ENCODE measurements at places on chromosomes 2 and 18.

DNA sequence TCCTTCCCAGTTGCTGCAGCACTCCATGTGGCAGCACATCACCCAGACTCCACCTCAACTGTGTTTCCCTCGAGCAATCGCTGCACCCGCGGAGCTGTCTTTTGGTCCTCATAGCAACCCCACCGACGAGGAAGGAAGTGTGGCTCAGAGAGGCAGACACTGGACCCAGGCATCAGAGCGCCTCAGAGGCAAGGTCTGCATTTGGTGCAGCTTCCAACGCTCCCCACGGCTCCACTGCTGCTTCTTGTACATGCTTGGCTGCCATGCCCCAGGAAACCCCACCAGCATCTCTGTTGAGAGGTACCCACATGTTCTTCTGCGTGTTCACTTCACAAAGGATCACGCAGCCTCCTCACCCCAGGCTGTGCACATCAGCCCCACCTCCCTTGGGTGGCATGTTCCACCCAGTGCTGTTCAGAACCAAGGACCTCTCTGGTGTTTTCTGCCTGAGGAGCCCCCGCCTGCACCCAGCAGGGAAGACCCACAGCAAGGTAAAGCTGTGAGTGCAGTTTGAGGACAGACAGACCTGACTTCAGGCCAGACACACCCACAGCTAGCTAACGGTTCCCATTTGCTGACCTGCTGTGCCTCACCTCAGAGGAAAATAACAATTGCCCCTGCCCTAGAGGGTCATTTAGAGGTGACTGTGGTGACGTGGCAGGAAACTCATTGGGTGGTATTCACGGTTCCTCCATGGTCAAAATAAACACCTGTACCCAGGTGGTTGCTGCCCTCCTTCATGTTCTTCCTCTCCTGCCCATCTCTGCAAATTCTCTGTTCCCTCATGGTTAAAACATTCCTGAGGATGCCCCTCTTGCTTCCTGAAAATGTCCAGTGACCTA lies 326.3 kb upstream of the MYT1L start:
- no peak for DNase-seq

DNA sequence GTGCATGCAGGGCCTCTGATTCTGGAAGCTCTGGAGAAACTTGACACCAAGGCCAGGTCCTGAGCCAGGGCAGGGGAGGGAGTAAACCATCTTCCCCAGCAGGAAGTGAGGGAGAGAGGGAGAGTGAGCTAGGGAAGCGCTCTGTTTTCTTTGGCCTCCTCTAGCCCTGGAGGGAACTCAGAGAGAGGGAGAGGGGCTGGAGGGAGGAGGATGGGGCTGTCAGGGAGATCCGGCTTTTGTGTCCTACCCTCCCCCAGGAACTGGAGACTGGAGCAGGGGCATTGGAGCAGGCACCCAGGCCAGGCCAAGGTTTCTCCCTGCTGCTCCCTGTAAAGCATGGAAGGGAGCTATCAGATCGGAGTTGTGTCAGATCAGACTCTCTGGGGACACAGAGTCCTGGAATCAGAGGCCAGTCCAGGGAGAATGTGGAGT lies 22.7 kb upstream of the PKDCC start:
- no peak for DNase-seq

DNA sequence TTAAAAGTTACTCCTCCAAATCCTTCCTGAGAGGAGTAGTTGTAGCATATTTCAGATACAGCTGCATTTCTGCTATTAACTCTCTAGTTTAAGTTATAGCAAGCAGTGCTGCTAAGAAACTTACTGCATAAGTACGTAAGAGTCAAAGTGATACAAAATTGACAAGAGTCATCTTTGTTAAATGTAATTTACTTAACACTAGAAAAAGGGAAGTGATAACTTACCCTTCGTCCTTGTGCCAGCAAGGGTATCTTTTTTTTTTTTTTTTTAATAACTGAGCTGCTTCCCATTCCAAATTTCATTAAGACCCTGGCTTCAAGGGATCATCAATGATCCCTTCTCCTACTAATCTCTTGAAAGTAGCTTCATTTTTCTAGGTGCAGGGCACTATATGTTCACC lies 493.0 kb downstream of the PLCL1 start:
- no peak for DNase-seq

- DNase-seq: no peak
Observed at GRCh38 chr18:44723411-44723810, 42.7 kb downstream of the SETBP1 start.

- no peak for DNase-seq
Observed at GRCh38 chr18:45068400-45069094, 387.9 kb downstream of the SETBP1 start.

DNA sequence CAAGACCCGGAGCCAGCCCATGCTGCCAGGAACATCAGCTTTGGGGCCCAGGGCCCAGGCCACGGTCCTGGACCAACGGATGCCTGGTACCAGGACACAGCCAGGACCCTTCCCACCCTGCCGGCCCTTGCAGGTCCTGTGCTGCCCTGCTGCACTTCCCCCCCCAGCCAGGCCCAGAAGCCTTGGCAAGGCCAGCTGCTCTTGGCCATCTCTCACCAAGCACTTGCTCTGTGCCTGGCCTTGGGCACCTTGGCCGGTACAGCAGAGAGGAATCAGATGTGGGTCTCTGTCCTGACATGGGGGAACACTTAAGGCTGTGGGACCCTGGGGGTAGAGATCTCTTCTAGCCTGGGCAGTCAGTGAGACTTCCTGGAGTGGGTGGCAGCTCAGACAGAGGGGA lies 28.9 kb downstream of the BIN1 start:
- DNase-seq: no peak

DNA sequence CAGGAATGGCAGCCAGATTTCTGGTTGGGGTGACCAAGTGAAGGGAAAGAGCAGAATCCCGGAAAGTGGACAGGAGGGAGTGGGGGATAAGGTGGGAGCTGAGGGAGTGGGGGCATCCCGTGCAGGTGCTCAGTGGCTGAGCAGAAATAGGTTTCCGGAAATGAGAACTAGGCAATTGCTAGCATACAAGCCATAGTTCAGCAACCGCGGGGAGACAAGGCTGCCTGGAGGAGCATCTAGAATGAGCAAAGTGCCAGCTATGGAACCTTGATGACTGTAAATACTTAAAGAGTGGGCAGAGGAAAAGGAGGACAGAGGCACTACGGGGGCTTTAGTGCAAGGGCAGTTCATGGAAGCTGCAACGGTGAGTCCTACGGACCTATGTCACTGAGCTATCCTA lies 220.2 kb downstream of the BCL11A start:
- DNase-seq: no peak

DNA sequence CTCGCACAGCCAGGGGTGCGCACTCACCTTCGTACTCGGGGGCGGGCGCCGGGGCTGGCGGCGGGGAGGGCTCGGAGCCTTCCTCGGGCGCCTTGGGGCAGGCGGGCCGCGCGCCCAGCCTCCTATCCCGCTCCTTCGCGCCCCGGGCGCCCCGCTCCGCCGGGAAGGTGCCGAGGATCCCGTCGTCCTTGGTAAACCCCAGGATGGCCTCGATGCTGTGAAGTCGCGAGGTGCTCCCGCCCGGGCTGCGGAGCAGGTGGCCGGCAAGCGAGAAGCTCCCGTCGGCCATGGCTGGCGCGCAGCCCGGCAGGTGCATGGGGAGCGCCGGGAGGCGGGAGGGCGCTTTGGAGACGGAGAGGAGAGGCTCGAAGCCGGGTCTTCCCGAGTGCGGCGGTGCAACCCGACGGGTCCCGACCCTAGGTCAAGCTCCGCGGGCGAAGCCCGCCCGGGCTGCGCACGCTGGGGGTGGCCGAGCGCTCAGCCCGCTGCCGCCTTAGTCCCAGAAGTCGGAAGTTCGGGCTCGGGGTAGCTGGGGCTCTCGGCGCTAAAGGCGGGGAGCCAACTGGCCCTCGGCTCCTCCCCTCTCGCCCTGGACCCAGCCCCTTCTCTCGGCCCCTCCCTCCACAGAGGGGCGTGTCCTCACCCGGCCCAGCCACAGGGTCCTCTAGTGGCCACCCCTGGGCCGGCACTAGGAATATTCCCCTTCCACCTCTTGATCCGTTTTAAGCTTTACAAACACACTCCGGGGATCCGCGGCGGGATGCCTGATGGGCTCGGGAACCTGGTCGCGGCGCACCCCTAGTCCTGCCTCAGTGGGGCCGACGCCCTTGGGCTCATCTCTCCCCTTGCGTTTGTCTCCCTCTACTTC lies at the start of gene RAX:
RAX (minus strand) TSS at position 564 of the 868 bp plus-strand sequence; CDS start at position 316, 248 bp downstream.
- DNase-seq: no peak

GRCh38 chr18:7152440-7152839 lies 34.8 kb upstream of the LAMA1 start:
- DNase-seq: no peak
